ENCODE measurements at places on chromosomes 2 and 18.

DNA sequence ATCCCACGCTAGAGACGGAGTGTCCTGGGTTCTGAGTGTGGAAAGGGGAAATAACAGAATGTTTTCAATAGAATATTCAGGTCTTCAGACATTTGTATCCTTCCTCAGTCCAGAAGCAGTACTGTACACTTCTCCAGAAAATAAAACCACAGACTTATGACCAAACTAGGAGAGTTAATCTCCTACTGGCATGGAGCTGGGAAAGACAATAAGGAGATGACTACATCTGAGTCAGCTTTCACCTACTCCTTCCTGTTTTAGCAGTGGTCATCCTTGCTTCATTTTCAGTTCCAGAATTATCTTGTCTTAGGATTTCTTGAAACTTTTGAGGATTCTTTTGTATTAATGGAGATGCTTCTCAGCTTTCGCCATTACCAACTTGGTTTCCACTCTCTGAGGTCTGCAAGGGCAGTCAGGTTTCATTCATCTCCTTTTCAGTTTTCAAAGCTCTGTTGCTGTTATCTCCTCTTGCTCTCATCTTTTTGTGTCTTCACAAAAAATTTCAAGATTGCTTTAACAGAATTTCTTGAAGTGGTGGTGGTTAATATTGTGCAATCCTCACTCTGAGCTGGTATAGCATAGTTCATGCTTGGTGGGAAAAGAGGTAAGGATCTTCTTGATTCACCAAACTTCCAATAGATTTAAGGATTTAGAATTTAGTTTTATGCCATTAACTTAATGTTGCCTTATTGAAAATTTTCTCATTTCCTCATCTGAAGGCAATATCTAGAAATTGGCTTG is 23.7 kb upstream of the NR4A2 start:
- DNase-seq = no peak

- DNase-seq = no peak
These were observed 408.1 kb downstream of the GALR1 start for GRCh38 chr18:77657651-77658298.

GRCh38 chr2:239820836-239821693 is 204.1 kb downstream of the NDUFA10 start:
- no peak for DNase-seq

GRCh38 chr2:232873909-232874641 is 4.0 kb downstream of the SNORC start:
- no peak for DNase-seq

DNA sequence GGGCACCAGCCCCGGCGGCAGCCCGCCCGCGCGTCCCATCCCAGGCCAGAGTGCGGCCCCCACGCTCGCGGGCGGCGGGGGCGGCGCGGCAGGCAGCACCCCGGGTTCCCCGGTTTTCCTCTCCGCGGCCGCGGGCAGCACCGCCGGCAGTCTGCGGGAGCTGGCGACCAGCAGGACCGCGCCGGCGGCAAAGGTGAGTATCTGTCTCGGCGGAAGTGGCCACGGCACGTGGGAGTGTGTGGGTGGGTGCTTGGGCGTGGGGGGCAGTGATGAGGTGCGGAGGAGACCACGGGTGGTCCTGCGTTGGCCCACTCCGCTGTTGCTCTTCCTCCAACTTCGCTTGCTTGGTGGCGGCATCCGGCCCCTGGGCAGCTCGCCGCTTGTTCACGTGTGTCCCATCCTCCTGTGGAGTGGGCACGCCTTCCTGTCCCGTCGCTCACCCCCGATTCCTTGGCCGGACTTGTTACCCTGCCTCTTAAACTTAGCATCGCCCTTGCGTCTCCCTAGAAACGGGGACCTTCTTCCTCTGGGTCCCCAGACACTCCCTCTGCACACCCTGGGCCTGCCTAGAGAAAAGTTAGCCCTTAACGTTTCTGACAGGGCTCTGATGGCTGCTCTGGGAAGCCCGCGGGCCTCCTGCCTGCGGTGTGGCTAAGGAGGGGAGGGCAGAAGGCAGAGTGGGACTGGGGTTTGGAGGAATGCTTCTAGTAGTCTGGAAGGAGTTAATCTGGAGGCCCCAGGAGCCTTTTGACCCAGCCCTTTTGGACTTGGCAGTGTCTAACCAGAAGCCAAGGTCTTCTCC is 1.1 kb downstream of the SH3RF3 start:
- DNase-seq = no peak

GRCh38 chr18:70290482-70291294 is 1.8 kb downstream of the SOCS6 start:
- no peak for DNase-seq

DNA sequence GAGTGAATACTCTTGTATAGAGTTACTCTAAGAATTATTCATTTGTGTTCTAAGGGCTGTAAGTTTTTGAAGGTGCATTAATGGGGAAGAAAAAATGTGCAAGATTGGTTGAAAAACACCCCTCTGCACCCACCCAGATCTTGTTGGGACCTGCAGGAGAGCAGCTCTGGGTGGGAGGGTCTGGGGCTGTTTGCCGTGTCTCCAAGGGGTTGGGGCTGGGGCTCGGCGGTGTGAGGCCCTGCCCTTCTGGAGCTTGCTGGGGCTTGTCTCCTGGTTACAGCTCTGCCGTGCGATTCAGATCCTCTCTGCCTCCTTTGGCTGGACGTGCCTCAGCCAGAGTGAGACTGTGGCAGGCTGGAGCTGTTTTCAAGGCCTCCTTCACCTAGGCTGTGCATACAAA is 26.1 kb downstream of the IGFBP2 start:
- no peak for DNase-seq

DNA sequence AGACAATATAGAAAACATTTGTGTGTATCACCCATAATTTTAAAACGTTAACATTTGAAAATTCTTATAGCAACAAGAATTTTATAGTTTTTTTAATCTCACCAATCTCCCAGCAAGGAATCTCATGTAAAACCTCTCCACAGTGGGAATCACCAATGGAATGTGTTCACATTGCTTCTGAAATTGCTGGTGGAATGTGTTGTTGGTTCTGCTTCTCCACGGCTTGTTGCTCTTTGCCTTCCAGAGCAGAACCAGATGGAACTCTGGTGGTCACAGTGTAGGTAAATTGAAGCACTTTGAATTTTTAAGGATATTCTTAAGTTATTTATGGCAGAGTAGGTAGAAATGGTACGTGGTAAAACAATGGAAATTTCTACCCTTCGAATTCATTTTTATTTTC is 35.1 kb downstream of the DCAF17 start:
- DNase-seq = no peak

- DNase-seq = no peak
These were observed 5.4 kb downstream of the ITSN2 start for GRCh38 chr2:24354957-24355356.

DNA sequence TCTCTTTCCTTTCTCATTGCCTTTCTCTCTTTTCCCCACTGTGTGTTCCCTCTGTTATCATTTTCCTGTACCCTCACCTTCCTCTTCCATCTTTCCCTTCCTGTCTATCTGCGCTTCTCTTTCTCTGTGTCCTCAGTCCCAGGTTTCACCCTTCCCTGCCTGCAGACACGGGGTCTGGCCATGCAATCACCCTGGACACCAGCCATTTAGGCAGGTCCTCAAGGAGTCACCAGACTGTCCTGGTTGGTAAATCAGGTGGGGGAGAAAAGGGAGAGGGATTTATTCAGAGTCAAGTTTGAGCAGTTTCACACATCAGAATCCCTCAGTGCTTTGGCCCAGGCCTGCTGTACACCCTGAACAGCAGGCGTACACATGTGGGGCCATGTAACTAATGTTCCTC is 169.3 kb downstream of the ANKRD30B start:
- DNase-seq = no peak

GRCh38 chr18:55116863-55117262 is 157.6 kb upstream of the CCDC68 start:
- no peak for DNase-seq

GRCh38 chr2:203675086-203675485 is 31.4 kb upstream of the CD28 start:
- no peak for DNase-seq

DNA sequence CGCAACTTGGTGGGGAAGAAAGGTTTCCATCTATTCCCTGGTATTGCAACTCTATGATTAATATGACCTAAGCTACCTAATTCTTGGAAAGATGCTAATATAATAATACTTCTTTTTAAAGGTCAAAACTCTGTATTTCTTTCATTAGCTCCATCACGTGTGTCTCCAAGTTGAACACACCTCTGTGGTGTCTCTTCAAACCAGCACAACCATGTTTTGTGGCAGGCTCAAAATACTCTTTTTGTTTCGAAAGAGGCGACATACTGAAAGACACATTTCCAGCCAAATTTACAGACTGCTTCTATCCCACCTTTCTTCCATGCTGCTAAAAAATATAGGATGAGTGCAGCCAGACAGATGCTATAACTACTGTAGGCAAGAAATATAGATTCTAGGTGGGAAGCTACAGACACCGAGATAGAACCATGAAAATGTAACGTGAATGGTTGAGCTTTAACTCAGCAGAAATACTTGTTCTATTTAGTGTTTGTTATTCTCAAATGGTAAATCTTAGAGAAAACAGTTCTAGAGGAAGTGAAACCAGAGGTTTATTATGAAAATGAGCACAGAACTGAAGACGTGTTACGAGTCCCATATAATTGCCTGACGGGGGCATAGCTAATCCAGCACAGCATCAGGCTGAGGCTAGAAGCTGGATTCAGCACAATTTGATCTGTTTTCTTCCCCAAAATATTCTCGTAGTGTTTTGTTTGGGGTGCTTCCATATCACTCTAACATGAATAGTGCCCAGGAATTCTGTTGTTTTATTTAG is 991.5 kb upstream of the FANCL start:
- DNase-seq = no peak

GRCh38 chr2:177602611-177603164 is 210.1 kb downstream of the AGPS start:
- DNase-seq = no peak

- no peak for DNase-seq
These were observed 233.2 kb upstream of the TCF4 start for GRCh38 chr18:55821219-55821618.

DNA sequence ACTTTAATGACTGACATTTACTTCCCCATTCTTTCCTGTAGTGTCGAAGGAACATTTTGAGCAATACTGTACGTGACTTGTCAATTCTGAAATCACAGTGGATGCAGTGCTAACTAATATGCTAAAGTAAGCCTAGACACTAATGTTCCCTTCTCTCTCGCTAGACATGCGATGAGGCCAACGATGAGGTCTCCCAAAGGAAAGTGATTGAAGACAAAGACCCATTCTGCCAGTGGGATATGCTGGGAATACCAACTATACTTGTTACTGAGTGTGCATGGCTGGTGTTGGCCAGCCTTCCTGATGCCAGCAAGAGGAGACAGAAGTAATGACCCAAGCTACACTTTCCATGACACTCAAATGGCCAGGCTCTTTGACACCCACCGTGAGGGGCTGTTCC is 2.5 kb upstream of the SERPINE2 start:
- no peak for DNase-seq
